CD4-positive, alpha-beta T cell treated with Interferon gamma for 1 hour (primary cell): ENCODE measurements at places on chromosomes 6 and 20.

DNA sequence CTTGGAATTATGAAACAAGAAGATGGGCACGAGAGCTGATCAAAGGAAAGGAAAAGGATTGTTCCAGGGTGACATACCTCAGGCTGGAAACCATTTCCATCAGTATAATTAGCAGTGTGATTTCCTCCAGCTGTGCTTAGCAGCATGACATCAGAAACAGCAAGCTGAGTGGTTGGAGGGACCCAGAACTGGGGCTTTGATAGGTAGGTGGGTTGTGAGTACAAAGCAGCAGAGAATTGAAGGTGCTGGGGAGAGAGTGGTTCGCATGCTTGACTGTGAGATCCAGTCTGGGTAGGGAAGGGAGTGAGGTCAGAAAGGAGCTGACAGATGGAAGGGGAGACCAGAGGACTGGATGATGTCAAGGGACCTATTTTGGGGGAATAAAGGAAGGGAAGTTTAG is 90.4 kb downstream of the CD164 start:
- DNase-seq = no peak

- DNase-seq = peak; percentile 36
These were observed 37.1 kb downstream of the QRSL1 start for GRCh38 chr6:106666282-106667021.

DNA sequence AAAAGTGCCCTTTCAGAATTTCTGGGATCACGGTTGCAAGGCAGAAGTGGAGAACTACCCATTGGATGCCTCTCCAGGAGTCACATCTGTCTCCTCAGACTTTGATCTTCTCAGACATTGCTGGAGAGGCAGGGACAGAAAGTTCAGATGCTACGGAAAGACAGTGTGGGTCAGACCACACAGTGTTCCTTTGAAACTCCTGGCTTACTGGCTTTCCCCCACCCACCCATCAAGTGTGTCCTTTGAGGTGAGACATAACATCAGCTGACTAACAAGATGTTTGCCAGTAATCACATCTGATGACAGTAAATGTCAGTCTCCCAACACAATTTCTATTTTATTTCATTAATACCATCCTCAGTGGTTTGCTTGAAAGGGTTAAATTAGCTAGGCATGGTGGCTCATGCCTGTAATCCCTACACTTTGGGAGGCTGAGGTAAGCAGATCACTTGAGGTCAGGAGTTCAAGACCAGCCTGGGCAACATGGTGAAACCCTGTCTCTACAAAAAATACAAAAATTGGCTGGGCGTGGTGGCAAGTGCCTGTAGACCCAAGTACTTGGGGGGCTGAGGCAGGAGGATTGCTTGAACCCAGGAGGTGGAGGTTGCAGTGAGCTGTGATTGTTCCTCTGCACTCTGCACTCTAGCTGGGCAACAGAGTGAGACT is 67.2 kb upstream of the SNX9 start:
- DNase-seq = peak; percentile 33

DNA sequence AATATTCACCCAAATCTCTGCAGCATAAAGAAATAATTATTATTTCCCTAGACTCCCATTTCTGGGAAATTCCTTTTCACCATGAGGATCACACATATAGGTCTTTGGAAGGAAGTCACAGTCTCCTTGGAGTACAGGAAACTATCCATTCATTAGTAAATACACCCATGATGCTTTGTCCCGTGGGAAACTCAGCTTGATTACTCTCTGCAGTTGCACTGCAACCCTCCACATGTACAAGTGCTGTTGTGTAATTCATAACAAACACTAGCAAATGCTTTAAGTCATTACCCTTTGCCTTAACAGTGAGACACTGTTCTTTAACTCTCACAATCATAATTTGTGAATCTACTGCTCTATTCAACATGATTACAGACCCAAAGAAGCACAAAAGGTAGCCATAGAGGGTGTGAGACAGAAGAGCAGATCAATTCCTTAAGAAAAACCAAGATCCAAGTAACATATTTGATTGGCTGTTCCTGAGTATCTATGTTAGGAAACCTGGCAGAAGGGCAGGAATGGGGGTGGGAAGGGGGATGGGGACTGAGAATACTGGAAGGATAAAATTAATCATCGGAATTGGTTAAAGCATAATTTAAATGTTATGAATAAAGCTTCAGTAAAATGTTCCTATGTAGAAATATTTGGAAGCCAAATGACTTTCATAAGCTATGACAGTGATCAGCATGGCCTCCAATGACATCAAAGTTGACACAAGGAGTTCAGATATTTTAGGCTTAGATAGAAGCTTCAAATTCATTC is 268.0 kb downstream of the HACE1 start:
- DNase-seq = no peak

DNA sequence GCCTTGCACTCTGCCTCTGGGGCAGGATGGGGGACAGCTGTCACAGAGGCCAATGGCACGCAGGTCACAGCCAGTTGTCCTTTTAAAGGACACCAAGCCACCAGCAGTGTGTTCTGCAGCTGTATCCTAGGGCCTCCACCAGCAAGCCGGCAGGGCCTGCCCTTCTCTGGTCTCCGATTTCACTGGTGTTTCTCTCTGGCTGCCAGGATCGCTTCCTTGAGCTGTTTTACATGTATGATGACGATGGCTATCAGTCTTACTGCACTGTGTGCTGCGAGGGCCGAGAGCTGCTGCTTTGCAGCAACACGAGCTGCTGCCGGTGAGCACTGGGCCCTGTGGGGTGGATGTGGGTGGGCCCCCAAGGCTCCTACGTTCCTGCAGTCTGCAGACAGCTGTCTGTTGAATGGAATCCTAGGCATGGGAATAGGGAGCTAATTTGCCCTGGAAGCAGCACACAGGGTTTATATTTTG is 22.7 kb upstream of the MAPRE1 start:
- DNase-seq = no peak

- DNase-seq = no peak
These were observed 46.4 kb upstream of the FAM83B start for GRCh38 chr6:54800050-54800600.

- no peak for DNase-seq
These were observed 27.5 kb downstream of the EPB41L1 start for GRCh38 chr20:36181934-36182603.

GRCh38 chr6:43355862-43356590 is 13.4 kb downstream of the ZNF318 start:
- no peak for DNase-seq
